ENCODE measurements at places on chromosomes 6 and 20.

DNA sequence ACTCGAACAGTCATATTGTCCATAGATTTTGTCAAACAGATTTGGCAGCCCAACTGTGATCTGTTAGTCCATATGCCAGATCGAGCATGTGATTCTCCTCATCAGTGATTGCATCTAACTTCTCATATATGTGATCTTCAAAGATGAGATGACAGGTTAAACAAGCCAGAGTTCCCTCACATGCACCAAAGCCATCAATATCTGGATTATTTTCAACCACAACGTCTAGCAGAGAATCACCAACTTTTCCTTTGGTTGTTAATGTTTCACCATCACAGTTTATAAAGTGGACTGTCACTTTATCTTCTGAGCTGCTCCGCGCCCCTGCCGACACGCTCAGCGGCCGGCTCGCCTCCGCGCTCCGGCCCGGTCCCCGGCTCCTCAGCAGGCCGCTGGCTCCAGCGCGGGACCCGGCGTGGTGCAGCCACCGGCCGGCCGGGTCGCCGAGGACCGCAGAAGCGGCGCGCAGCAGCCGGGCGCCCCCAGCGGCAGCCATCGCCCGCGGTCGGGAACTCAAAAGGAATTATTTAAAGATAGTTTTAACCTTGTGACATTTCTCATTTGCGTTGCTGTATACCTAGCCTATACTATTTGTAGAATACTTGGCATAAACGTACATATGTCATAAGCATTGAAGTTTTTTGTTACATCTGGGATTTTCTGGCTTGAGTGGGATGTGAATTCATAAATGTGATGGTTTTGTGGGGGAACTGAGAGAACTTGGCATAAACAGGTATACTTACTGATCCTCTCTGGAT lies 40.1 kb upstream of the DYNLRB1 start:
- DNase-seq, result peak; percentile 73

- DNase-seq, result peak; percentile 11
Observed at GRCh38 chr6:6505111-6505510, 83.4 kb upstream of the LY86 start.

DNA sequence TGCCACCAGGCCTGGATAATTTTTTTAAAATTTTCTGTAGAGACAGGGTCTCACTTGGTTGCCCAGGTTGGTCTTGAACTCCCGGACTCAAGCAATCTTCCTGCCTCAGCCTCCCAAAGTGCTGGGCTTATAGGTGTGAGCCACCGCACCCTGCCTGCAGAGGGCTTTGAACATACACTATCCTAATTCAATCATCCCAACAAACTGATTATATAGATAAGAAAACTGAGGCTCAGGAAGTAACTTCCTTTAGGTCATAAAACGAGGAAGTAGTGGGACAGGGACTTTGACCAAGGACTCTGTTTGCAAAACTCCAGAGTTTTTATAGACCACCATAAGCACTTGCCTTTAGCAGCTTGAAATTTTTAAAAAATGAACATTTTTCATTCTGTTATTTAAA lies 5.0 kb upstream of the BANF2 start:
- no peak for DNase-seq

DNA sequence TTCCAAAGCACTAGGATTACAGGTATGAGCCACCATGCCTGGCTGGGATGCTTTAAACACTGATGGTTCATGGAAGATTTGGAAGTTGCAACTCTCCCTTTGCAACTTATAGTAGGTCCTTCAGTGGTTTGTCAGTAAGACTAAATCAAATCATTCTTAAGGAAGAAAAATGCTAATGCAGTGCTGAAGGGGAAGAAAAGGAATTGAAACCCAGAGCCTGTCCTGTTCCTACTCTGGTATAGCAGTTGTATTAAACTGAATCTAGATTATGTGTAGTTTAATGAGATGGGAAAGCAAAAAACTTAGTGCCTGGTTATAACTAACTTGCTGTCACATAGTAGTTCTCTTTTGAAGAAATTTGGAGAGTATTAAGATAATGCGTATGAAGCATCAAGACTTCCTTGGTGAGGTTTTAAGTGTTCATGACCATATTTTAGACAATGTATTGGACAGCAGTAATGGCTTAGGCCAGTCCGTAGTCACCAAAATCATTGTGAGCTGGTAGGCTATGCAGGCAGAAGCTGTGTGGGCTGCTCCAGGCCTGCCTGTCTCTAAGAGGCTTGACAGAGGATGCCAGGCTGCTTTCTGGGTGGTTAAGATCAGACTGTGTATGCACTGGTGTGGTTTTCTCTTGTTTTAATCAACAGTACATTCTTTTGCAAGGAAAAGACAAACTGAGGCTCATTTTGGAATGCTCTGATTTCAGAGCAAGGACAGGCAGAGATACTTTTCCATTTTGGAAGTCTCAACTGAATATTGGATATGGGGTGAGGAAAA lies 14.0 kb downstream of the PAQR8 start:
- DNase-seq, result no peak

- no peak for DNase-seq
Observed at GRCh38 chr6:111603040-111603439, 2.6 kb downstream of the TRAF3IP2 start.

GRCh38 chr20:10521068-10521831 lies 86.1 kb downstream of the SLX4IP start:
- peak; percentile 39 for DNase-seq
